ENCODE measurements at places on chromosomes 7 and 10.
A peak's percentile ranks its signal among the peaks of the same experiment; 100 is the strongest.

- no peak for DNase-seq
Measured at GRCh38 chr10:102090772-102091171, 25.6 kb downstream of the HPS6 start.

GRCh38 chr10:15558136-15558535 is 161.6 kb downstream of the ITGA8 start:
- no peak for DNase-seq

- no peak for DNase-seq
Measured at GRCh38 chr7:31052841-31053601, 913 bp downstream of the ADCYAP1R1 start.

DNA sequence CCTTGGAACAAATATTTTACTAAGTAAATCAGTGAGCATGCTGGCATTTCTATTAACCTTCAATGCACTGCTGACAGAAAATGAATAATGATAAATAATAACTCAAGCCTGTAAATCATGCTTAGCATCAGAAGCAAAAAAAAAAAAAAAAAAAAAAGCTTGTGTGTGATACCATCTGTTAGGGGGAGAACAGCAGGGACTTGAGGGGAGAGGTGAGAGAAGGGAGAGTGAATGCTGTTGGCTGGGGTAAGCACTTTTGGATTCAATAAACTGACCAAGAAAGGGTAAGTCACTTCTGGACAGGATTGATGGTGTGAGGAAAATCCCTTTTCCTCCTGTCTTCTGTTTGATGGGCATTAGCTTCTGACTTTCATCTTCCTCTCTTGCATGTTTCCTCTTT is 996.4 kb downstream of the KCNMA1 start:
- DNase-seq = no peak

DNA sequence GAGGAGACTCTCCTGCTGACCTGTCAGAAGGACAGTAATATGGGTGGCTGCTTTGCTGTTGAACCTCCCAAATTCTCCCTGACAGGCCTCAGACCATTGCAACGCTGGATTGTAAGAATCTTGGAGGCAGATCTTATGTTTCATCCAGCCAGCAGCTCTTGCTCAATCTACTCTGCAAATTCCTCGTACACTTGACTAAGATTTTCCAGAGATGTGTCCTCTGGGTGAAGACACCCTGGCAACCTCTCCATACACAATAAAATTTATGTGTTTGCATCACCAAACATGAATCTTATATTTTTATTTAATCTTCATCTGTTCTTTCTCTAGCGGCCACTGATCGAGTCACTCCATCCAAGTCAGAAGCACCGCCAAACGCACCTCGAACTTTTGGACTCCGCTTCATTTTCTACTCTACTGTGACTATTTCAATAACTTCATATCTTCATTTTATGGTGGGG is 623.1 kb downstream of the ACTR3B start:
- DNase-seq = no peak

DNA sequence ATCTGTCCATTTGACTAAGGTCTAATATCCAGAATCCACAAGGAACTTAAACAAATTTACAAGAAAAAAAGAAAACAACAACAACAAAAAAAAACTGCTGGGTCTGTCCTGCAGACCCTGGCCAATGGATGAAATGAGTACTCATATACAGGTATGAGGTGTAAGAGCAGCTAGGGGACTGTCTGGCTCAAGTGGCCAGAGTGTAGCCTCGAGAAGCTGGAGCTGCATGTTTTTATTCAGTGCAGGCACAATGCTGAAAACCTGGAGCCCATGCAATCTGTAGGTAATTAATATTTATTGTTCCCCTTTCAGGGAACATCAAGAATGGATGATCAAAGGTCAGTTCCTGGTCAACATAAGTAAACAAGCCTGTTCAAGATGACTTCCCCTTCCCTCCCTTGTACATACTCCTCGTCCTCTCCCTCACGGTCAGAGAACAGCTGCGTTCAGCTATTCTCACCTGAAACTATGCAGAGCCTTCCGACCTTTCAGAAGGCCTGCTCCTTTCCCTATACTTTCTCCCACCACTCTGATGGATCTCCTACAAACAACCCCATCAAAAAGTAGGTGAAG is 15.5 kb downstream of the CYP2C19 start:
- DNase-seq = no peak

GRCh38 chr10:125023862-125024496 is 82.1 kb downstream of the ZRANB1 start:
- DNase-seq = no peak

- no peak for DNase-seq
Measured at GRCh38 chr10:90834326-90834725, 23.5 kb downstream of the HTR7 start.

- no peak for DNase-seq
Measured at GRCh38 chr10:101768791-101769170, 7.1 kb downstream of the FGF8 start.

DNA sequence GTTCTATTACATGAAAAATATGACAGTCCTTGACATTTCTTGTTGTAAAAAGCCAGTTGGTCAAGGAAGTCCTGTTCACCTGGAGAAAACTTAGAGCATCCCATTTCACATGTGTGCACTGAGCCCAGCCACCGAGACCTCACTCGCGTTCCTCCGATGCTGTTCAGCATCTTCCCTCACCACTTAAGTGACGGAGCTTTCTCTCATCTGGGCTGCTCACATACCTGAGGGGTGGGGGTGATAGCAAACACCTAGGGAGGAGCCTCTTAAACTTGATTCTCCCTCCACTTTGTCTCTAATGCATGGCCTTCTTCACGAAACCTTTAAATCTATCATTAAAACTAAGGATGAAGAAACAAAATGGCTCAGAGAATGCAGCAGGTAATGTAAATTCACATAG is 950.2 kb downstream of the GATA3 start:
- no peak for DNase-seq

DNA sequence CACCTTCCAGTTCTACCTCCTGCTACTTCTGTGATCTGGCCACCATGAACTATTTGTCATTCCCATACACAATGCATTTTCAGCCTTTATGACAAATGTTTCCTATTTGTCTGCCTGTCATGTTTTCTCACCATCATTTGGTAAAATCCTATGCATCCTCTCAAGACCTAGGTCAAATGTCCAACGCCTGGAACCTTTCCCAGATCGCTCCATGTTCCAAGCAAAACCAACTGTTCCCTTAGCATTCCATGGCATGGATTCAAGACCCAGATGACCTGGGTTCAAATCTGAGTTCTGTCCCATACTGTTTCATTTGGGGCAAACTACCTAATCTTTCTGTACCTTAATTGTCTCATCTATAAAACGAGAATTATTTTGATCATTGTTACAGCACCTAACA is 98.9 kb downstream of the USP6NL start:
- DNase-seq = no peak

GRCh38 chr7:725223-726005 is 1.1 kb upstream of the DNAAF5 start:
- DNase-seq = no peak

DNA sequence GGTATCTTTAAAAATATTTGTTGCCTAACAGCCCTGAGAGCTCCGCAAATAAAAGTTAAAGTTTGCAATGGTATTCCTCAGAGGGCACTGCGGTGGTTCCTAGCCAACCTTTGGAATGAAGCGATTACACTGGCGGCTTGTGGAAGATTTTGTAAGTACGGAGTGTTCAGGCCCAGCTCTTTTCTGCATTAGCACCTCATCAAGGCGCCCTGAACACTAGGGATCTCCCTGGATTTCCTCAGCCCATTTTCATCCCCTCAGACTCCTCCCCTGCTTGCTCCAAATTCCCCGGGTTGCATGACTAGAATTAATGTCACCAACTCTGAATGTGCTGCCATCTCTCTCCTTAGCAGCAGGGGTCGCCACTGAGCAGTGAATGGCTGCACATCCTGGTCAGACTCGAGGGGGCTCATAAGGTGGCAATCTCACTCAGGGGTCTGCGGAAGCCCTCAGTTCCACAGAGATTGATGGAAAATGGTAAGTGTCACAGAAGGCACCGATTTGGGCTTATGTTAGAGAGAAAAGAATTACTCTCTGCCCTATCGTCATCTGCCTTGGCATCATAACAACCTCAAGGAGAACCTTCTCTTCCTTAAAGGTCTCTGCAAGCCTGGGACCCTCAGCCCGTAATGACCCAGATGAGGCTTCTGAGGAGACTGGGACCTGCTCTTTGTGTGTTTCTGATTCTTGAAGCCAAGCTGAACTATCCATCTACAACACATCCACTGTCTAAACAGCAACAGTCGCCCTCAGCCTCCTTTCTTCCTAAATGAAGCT is 262.8 kb upstream of the AOAH start:
- peak; percentile 20 for DNase-seq

DNA sequence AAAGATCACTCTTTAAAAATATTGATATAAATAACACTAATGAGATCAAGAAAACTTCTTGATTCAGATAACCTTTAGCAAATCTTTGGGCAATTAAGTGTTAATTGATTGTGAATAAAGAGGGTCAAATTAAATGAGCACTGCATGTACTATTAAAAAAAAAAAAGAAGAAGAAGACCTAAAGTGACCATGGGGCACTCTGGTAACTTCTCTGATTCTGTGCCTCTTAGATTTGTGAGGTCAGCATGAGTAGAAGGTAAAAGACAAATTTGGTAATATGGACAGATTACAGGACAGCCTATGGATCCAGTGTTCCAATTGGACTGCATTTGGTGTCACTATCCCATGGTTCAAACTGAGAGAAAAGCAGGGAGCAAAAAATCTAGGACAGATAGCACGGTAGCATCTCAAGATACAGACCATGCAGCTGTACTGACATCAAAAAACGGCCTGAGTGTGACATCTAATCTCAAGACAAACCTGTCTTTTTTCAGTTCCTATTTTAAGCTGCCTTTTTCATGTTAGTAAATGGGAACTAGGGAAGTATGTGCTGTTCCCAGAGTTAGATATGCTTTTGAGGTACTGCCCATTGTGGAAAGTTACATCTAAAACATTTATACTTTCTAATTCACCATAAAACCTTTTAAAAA is 128.0 kb downstream of the KCND2 start:
- no peak for DNase-seq

- DNase-seq = no peak
Measured at GRCh38 chr7:132518102-132518838, 58.0 kb downstream of the PLXNA4 start.

DNA sequence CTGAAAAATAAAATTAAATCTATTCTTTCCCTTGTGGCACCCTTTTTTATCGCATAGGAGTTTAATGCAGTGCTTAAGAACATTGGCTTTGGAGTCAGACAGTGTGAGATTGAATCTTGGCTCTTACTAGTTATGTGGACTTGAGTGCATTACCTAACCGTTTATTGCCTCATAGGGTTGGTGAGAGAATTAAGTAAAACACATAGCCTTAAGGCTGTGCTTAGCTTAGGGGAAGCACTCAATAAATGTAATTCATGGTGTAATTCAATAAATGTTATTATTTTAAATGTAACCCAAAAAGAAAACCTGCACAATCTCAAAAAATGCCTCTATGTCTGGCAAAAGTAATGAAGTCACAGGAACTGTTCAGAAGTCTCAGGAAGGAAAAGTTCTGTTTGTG is 2.7 kb downstream of the STK17A start:
- DNase-seq = peak; percentile 63

DNA sequence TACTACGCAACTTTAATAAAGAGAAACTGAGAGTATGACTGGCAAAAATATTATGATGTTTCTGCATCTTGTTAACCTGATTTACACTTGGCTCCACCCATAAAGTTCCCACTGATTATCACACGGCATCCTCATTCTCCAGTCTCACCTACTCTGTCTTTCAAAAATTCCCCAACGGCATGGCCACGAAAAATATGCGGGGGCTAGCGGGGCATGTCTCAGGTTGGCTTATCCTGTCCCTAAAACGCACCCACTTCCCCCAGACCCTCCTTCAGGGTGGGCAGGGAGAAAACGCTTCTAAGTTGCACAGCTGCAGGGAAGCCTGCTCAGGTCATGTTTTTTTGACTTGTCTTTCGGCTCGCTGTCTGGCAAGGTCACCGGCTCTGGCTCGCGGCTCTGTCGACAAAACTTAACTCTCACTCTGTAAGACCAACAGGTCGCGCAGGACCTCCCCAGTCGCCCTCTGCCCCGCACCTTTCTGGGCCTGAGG is 3.8 kb downstream of the CDK6 start:
- no peak for DNase-seq

DNA sequence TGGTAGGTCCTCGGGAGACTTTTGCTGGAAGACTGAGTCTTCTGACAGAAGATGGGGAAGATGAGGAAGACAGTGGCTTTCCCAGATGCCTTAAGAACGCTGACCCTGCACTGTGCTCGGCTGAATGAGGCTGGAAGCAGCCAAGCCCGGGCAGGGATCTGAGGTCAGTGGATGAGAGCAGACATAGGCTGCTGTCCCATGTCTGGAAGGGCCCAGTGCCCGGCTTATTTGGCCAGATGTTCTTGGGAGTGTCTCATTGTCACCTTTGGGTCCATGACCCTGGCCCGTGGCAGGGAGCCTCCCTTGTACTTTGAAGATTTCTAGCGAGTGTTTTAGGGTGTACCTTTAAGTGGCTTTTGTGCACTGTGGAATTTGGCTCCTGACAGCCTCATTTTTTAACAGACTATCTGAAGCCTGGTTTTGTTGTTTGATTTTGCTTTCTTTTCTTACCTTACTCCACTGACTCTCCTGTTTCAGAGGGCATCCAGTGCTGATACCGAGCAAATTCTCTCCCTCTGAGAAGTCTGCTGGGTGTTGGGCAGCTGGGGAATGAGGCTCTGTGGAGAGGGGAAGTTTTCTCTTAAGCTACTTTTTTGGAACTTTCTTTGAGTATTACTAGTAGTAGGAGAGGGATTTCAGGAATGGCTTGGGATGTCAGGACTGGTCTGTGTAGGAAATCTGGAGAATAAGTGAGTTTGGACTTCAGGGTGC is 61.4 kb downstream of the CREB5 start:
- no peak for DNase-seq

DNA sequence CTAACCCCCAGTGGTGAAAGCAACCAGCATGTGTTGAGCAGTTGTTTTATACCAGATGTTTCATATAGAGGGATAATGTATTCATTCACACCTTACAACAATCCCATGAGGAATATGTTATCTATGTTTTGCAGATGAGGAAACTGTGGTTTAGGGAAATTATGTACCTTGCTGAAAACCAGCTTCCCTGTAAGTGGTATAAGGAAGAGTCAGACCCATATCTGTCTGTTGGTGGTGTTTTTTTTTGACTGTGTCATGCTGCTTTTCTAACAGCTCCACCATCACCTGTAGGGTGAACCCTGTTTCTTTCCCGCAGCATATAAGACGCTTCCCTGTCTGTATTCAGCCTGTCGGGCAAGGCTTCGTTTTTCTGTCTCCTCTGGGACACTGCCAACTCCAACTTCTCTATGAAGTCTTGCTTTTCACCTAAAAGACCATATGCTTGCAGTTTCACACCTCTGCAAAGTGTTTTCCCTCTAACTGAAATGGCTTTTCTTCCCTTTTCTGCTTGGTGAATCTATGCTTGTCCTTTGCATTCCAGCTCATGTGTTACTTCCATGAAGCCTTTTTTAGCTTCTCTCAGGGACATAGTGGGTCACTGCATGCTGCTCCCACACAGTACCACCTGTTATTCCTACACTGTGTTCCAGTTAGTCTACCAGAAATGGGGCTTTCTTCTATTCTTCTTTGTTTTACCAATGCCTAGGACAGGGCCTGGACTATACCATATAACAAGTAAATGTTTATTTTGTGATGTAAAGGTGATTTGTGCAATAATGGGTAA is 92.8 kb downstream of the ST7 start:
- no peak for DNase-seq

GRCh38 chr7:73973091-73973490 is 54.9 kb upstream of the ELN start:
- DNase-seq = no peak

All from fibroblast of the conjunctiva (primary cell).